ENCODE measurements at places on chromosomes 4 and X.

- no peak for DNase-seq
These were observed 115.5 kb upstream of the TMEM150C start for GRCh38 chr4:82677327-82677726.

DNA sequence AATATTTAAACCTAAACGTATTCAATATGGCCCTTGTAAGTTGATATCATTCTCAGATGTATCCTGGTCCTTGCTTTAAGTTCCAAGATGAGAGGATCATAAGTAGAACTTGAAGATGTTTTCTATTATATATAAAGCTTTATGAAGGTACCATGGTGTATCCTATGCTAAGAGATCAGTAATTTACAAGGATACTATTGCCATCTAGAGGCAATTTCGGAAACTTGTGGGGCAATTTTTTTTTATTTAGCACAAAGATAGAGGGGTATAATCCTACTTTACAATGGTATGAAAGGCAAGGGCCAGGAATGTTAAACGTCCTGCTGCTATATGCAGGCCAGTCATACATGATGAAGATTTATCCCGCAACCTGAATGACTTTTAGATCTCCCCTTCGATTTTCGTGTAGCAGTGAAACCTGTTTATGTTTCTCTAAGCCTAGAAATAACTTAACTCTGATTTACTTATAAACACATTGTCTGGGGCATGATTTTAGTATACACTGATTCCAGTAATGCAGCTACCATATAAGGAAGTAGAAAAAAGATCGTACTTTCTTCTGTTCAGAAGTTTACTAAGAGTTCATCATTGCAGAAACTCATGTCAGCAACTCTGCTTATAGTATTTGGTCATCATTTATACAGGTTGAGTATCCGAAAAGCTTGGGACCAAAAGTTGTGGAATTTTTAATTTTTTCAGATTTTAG, 2.6 kb downstream of the SLC25A31 start:
- peak; percentile 47 for DNase-seq

DNA sequence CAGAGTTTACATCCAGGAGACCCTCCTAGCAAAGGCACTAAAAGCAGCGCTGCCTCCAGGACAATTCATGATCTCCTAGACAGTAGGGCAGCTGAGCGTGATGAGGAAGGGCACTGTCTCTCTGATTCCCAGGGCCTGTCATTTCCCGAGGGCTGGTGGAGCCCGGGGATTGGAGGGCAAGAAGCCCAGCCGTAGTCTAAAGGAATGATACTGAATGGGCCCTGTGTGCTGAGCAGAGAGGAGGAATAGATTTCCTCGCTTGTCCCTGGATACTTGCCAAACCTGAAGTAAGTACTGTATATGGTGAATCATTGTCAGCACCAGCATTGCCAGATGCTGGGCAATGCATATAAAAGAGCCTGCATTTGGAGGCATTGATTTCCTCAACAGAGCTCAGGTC, 88.0 kb upstream of the SLITRK2 start:
- no peak for DNase-seq

- DNase-seq = peak; percentile 52
These were observed 62.8 kb downstream of the FAM9B start for GRCh38 chrX:8971116-8971515.

DNA sequence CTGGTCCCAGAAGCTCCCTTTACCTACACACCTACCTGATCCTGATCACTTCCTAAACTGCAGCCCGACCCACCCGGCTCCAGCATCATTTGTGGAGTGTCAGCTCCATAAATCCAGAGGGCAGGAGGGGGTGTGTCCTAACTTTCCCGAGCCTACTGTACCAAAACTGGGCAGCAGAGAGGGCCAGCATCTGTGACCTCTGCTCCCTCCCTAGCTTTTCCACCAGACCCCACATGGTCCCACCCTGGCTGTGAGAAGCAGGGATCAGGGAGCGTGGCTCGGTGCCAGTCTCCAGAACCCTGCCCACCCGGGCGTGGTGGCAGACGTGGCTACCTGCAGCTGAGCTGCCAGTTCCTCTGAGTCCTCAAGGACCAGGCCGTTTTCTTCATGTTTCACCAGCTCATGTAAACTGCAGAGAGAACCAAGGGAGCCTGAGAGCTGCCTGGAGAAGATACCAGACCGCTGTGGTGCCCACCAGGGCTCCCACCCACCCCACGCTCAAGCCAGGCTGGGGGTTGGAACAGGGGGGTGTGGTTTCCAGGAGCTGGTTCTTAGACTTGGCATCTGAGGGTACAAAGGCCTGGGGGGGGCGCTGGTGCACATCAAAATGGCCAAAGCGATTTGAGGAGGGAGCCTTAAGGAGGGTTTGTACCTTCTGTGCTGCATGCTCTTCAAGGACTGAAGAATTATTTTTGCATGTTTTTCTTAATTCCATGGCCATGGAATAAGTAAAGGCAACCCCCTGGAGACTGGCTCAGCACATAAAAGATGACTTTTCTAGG, 76.7 kb upstream of the DRD5 start:
- DNase-seq = peak; percentile 15

DNA sequence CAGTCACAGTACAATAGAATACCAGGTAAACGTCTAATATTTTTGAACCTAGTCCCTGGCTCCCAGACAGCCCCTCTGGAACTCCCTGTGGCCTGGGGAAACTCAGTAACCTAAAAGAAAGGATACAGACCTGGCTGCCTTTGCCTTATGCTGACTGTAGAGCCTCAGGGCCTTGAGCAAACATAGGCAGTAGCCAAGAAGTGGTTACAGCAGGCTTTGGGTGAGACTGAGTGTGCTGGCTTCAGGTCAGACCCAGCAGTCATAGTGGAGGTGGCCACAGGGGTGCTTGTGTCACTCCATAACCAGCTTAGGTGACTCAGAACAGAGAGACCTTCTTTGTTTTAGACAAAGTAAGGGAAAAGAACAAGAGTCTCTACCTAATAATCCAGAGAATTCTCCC, 141.8 kb upstream of the PRDX4 start:
- DNase-seq = no peak

- DNase-seq = no peak
These were observed 142.7 kb downstream of the AMMECR1 start for GRCh38 chrX:110175146-110175545.

GRCh38 chr4:71446479-71447081, 107.8 kb downstream of the SLC4A4 start:
- DNase-seq = no peak

GRCh38 chrX:142095651-142096245, 109.3 kb downstream of the MAGEC2 start:
- DNase-seq = no peak
